ENCODE measurements at places on chromosomes 2 and 18.

GRCh38 chr2:48586433-48586832, 31.2 kb upstream of the GTF2A1L start:
- peak; percentile 10 for DNase-seq

DNA sequence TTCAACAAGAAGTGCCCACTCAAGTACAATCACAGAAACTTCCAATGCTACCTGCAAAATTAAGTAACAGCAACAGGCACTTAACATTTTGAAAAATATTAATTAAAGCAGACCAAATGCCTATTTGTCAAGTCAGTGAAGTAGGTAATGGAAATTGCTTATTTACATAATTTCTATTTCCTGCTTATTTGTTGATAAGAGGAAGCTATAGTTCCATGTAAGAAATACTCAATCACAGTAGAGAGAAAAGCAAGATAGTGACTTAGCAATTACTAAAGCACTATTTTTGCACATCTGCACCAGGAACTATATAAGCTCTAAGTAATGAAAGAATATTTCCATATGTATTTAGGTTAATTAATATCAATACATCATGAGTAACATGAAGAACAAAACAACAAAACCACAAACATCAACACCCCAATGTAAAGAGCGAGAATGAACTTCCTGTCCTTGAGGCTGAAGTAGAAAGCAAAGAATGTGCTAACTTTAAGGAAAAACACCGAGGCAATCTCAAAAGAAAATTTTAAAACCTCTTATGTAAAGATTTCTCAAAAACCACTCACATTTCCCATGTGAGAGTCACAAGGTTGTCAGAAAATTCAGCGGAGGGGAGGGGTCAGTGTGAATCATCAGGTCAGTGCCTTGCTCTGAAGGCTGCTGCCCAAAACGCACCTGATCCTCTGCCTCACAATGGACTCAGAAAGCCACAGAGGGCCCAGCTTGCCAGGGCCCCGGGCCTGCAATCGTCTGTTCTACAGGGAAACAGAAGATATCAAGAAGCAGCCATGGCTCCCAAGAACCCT, 12.5 kb downstream of the NPC1 start:
- DNase-seq, result no peak

GRCh38 chr2:196177124-196177523, 5.7 kb upstream of the STK17B start:
- DNase-seq, result no peak

DNA sequence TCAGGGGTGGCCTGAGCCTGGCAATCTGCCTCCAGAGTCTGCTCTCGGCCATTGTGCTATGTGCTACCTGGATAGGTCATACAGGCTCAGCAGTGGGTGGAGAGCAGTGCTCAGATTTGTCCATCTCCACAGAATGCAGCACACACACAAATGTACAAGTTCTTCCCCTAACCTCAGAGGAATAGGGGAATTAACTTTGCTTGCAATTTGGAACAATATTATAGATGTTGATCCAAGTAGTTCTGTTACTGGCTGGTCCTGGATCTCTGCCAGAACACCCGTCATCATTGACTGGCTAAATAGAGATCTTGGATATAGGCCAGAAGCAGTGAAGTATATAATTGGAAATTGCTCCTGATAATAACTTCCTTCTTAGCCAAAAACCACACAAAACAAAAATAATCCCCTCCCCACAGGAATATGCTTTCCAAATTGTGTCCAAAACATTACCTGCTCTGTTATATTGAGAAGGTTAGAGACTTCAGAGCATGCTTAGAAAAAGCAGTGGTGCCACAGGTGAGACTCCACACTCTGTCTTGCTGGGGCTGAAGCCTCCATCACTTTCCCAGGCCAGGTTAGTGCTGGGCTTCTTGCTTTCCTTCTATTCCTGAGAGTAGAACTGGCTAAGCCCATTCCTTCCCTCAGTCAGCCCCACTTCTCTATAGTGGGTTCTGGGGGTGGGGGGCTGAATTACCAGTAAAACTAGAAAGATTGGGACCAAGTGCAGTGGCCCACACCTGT, 38.8 kb downstream of the NCAPH start:
- peak; percentile 85 for DNase-seq

DNA sequence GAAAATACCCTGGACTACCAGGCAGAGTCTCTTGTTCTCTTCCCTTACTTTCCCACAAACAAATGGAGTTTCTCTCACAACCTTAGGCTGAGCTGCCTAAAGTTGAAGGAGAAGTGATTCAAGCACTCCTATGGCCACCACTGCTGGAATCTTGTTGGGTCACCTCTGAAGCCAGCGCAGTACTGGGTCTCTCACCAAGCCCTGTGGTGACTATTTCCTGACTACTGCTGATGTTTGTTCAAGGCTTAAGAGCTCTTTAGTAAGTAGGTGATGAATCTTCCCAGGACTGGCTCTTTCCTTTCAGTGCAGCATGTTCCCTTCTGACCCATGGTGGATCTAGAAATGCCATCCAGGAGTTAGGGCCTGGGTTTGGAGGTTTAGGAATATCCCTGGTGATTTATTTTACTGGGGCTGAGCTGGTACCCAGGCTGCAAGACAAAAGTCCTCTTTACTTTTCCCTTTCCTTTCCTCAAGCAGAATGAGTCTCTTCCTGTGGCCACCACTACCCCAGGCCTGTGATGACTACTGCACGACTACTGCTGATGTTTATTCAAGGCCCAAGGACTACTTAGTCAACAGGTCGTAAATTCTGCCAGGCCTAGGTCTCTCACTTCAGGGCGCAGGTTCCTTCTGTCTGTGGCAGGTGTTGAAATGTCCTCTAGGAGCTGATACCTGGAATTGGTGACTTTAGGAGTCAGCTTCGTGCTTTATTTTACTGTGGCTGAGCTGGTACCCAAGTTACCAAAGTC, 121.8 kb downstream of the SLC4A10 start:
- no peak for DNase-seq

- no peak for DNase-seq
Measured at GRCh38 chr2:65922794-65923193, 490.4 kb upstream of the SPRED2 start.

DNA sequence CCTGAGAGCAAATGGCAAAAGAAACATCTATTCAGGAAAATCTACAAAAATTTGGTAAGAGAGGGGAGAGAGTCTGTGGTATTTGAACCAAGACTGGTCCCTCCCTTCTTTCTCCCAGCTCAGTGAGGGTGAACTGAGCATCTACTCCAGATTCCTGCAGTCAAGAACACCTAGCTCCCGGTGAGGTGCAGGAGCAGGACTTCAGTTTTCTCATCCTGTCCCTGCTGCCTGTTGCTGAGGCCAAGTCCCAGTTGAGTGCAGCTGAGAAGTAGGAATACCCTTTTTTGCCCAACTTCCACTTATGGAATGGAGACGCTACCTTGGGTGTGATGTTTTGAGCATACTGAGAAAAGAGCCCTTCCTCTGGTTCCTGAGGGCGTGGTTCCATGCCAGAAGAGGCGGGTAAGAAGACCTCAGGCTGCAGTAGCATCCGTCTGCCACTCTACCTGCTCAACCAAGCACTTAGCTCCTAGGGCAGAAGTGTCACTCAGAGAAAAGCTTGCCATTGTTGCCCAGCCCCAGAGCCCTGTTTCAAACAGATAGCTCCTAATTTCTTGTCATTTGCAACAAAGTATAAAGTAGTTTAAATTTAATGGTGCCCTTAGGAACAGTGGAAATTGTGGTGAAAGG, 112.9 kb downstream of the SOS1 start:
- DNase-seq, result no peak

GRCh38 chr2:184555352-184555751, 43.0 kb upstream of the ZNF804A start:
- DNase-seq, result no peak

DNA sequence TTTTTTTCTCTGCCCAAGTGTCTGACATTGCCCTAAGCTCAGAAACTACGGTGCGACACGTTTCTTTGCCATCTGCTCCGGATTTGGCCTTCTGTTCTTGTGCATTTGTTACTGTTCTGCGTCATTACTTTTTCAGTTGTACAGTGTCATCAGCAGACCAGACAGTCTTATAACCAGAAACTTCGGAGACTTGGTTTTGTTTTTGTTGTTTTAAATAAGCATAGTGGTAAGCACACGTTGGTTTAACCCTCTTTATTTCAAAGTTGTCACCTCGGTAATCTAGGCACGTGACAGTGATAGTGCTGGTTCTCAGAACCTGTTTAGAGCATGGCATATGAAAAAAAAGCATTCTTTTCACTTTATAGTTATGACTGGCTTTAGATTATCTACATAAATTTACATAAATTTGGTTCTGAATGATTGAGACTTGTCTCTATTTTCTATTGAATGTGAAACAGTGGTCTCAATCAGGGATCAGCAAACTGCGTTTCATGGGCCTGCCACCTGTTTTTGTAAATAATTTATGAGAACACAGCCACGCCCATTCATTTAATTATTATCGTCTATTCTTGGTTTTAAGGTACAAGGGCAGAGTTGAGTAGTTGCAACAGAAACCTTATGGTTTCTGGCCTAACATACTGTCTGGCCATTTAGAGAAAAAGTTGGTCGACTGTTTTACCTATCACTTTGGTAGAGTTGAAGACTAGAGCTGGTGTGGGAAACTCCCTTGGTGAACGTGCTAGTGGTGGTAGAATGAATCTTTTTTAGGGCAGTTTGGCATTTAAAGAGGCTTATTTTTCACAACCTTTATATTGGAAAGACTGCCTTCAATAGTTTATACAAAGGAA, 106.5 kb downstream of the ZNF532 start:
- peak; percentile 79 for DNase-seq

- peak; percentile 38 for DNase-seq
Measured at GRCh38 chr2:119028327-119029174, 86.6 kb downstream of the MARCO start.

- DNase-seq, result no peak
Measured at GRCh38 chr2:223601018-223601417, 1.1 kb downstream of the SCG2 start.

DNA sequence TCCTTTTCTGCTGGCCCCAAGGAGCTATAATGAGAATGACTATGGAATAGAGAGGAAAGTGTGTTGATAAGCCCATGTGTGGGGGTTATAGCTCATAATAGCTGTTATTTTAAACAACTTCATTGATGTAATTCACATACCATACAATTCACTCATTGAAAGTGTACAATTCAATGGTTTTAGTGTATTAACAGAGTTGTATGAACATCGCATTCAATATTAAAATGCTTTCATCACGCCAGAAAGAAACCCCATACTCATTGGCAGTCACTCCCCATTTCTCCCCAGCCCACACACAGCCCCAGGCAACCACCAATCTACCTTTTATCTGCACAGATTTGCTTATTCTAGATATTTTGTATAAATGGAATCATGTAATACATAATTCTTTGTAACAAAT, 139.6 kb upstream of the CYP1B1 start:
- no peak for DNase-seq

DNA sequence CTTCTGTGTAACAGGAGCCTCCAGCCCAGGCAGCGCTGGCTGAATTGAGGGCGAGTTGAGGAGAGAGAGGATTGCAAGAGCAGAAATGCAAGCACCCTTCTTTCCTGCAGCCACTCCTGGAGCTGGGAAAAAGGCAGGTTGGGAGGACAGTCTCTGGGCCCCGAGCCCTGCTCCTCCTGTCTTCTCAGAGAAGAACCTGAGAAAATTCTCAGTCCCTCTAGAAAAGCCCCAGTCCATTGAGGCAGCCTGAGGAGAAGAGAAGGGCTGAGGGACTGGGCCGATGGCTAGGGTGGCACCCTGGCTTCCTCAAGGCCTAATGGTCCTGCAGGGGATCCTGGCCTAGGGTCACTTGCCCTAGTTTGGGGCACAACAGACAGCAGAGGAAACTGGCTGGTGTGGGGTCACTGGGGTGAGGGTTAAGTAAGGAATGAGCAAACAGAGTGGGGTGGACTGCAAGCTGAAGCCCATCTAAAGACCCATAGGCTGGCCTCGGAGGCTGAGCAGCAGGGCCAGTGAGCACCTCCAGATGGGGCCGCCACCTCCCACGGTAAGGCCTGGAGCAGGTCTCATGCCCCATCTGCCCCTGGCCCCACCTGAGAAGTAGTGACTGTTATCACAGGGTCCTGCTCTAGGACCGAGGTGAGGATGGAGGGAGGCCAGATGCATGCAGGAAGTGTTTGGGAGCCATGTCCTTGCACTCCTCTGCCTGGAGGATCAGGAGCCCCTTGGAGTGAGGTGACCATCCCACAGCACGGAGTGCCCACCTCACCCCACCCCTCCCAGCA, 12.4 kb downstream of the CIB4 start:
- DNase-seq, result no peak

DNA sequence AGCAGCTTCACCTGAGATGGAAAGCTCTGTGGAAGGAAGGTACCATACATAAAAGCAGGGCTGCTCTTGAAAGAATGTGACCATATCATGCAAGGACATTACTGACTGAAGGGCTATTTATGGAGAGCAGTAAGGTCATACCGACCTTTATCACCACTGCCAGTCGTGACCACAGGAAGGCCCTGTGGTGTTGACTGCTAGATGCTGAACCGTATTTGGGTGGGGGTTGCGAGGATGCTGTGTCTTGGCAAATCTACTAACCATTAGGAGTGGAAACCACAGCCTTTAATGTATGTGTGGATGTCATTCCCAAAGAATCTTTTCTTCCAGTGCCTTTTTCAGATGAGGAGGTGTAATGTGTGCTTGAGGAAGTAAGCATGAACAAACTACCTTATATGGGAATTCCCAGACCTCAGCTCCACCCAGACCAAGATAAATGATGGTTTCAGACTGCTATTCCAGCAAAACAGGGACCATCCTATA, 60.8 kb downstream of the LIMS1 start:
- DNase-seq, result no peak

- DNase-seq, result no peak
Measured at GRCh38 chr18:477565-477964, 22.9 kb downstream of the COLEC12 start.

GRCh38 chr18:78765142-78765541, 214.5 kb upstream of the SALL3 start:
- DNase-seq, result no peak

DNA sequence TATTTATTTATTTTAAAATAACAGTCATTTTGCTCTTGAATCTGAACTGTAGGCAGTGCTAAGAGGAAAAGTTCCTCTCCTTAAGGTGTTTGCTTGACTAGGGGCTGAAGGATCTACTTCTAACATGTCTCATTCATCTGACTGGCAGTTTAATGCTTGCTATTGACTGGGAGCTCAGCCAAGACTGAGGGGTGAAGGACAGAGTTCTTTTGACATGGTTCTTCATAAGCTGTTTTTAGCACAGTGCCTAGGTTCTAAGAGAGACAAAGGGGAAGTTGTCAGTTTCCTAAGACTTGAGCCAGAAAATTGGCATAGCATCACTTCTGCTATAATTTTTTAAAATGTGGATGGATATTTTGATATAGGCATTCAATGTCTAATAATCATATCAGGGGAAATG, 73.0 kb downstream of the COMMD1 start:
- peak; percentile 30 for DNase-seq

DNA sequence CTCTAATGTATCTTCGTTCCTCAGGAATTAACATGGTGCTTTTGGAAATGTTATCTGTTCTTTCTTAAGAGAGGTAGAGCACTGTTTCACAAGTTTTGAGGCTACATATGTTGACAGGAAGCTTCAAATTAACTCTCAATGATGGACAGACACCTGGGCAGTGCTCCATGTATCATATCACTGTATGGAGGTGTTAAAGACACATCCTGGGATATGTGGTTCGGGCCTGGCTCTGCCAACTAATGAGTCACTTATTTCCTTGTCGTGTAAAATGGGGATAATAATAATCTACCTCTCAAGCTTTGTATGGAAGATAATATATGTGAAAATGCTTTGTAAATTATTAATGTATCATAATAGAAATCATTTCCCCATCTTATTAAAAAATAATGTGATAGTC, 90.2 kb downstream of the PARD3B start:
- no peak for DNase-seq
